ENCODE measurements at places on chromosomes 13 and 19. TPM values are rescaled to one million over a fixed set of nuclear protein-coding genes. Genes with fewer than 3 reads are reported as not detected.

The SKA3 gene
- total RNA-seq: 2.3 TPM

The LYPD3 gene
- total RNA-seq: 0.09 TPM

The CYP2F1 gene
- not detected for total RNA-seq

The NLRP5 gene
- total RNA-seq: not detected

The C19orf73 gene
- total RNA-seq: 0.83 TPM

The CBY2 gene
- total RNA-seq: not detected

The KCNJ14 gene
- 0.28 TPM for total RNA-seq

The TMEM59L gene
- total RNA-seq: 1.00 TPM

The CLEC11A gene
- 33.6 TPM for total RNA-seq

The C2CD4C gene
- total RNA-seq: not detected

The COL5A3 gene
- 2.1 TPM for total RNA-seq

The LNX2 gene
- 5.5 TPM for total RNA-seq

The INSL3 gene
- total RNA-seq: not detected

The PGLYRP2 gene
- not detected for total RNA-seq

The SSC5D gene
- 5.4 TPM for total RNA-seq

The PCDH20 gene
- not detected for total RNA-seq

The OR10H2 gene
- total RNA-seq: not detected

The MAST3 gene
- 2.5 TPM for total RNA-seq

The ZIC5 gene
- not detected for total RNA-seq

The ZNF547 gene
- 5.2 TPM for total RNA-seq

The HPN gene
- total RNA-seq: under 0.01 TPM

The RNF225 gene
- not detected for total RNA-seq

The F10 gene
- total RNA-seq: 10.7 TPM

The NAPSA gene
- total RNA-seq: under 0.01 TPM

The ZNF93 gene
- 1.9 TPM for total RNA-seq

The TEX26 gene
- total RNA-seq: 0.14 TPM

The FREM2 gene
- total RNA-seq: under 0.01 TPM

The ZFP82 gene
- total RNA-seq: 3.7 TPM

The NPAS1 gene
- 0.28 TPM for total RNA-seq

The CNFN gene
- total RNA-seq: not detected

The EHD2 gene
- 133 TPM for total RNA-seq
